NCI-H2081 treated with DMSO at 0.1 percent for 48 hours (cell line): ENCODE measurements at places on chromosomes 7 and 10.

DNA sequence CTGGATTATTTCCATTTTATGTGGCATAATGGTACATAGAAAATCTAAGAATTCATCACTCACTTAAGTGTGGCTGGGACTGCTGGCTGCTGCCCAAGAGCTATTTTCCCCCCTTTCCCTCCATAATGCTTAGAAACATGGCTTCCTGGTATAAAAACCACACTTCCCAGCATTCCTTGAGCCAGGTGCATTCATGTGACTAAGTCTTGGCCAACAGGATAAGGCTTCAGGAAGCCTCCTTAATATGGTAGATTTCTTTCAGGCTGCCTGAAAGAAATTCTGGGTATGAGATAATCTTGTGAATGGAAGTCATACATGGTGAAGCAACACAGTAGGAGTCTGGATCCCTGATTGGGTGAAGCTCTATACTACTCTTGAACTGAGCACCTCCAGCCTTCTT, 178.0 kb downstream of the JAZF1 start:
- no peak for DNase-seq

- DNase-seq, result no peak
Observed at GRCh38 chr7:127890726-127891125, 140.5 kb downstream of the LRRC4 start.

DNA sequence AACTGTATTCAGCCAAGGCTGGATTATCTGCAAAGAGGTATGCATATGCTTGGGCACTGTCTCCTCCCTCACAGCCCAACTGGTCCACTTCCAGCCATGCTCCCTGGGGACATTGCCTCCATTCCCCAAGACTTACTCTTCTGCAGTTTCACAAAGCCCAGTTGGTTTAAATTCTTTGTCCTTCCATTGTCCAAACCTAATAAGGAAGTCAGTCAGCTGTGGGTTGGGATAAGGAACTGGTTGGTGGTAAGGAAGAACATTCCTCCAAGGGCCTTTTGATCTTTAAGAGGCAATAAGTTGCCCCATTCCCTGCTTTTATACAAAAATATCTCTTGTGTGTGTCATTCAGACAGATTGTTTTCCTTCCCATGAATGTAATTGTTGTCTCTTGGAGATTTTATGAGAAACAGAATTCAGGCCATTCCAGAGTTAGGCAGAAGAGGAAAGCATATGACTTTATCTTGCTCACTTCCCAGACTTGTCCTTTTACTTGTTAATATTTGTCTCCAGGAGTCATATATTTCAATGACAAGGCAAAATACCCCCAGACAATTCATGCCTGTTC, 673.7 kb downstream of the SUGCT start:
- DNase-seq, result no peak

DNA sequence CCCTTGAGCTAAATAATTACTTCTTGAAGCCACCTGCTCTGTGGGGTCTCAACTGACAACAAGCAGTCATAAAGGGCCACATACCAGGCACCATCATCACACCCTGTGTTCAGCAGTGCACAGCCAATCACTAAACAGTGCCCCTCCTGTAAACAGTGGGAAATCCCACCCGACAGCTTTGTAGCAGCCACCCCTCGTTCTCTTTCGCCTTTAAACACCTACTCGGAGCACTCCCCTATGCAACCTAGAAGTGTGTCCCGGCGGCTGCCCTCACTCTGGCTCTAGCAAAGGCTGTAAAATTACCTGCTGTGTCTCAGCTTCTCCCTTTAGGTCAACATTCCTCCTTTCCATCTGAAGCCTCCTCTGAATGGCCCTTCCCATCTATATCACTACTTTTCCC, 111.9 kb downstream of the TCERG1L start:
- no peak for DNase-seq

- no peak for DNase-seq
Observed at GRCh38 chr7:125775317-125775716, 845.7 kb upstream of the POT1 start.

DNA sequence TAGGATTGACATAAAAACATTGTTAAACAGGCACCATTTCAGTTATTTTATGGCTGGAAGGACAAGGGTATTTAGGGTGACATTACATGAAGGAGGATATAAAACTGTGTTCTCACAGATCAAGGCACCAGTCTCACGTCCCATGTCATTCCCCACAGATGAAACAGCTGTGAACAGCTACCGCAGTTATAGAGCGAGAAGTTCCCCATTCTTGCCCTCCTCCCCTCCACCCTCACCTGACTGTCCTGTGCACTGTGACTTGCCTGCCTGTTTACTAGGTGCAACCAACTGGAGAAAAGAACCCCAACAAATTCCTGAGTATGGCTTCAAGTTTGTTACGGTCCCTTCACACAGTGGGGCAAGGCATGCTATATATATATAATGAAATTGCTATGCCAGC, 141.6 kb downstream of the SND1 start:
- DNase-seq, result no peak

DNA sequence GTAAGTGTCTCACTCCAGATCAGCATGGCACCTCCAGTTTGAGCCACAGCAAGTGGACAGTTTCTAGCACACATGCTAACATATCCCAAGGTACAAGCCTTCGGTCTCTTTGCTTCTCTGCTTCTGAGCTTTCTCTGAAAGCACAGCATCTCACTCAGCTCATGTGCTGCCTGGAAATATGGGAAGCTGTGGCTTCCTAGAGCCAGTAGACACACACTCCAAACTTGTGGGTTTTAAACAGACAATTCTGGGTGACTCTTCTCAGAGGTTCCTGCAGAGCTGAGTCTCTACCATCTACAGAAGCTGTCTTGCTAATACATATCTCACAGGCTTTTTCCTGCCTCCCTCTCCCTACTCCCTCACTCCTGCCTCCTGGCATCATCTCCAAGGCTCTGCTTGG, 23.9 kb upstream of the TMEM273 start:
- no peak for DNase-seq

DNA sequence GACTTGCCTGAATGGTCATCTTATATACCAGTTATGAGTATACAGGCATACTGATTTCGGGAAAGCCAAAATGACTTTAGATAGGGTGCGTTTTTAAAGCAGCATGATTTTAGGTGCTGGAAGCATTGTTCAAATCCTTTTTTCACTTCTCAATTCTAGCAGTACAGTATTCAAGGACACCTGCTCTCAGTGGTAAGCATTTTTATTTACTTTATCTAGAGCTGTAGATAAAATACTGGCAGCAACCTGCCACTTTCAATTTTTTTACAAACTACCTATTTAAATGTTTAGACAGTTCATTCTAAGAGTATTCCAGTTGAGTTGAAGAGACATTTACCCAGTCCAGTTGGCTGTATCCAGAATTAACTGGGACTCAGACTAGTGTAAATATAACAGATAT, 33.6 kb downstream of the TMEM106B start:
- DNase-seq, result peak; percentile 29

- DNase-seq, result no peak
Observed at GRCh38 chr10:71846816-71847215, 4.2 kb downstream of the PSAP start.

DNA sequence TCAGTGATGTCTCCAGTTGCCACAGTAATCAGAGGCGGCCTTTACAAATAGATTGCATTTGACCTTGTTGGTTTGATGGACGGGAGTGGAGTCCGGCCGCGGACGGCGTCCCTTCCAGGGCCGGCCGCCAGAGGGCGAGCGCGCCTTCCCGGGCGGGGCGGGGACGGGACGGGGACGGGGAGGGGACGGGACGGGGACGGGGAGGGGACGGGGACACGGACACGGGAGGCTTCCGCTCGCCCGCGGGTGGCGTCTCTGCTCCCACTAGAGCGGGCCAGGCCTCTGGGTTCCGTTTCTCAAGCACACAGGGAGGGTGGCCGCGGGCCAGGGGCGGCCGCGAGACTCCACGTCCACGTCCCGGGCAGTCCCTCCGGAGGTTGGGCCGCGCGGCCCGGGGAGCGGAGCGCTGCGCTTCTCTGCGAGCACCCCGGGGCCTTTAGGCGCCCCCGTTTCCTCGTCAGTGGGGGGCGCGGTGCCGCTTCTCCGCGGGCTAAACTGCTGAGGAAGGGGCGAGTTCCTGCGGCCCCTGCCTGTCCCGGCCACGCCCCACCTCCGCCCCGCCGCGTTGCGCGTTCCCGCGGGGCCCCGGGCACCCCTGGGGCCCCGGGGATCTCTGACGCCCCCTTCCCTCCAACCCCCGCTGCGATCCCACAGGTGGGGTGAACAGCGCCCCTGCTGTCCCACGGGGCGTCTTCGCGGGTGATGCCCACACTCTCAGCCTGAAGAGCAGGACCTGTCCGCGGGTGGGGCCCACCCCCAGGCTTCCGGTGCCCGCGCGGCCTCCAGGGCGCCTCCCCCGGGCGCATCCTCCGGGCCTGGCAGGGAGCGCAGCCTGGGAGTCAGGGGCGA, 84.2 kb upstream of the MKI67 start:
- no peak for DNase-seq

GRCh38 chr10:58016614-58017013, 251.1 kb downstream of the IPMK start:
- DNase-seq, result no peak

- no peak for DNase-seq
Observed at GRCh38 chr7:139646566-139646965, 123.1 kb downstream of the CLEC2L start.

- DNase-seq, result no peak
Observed at GRCh38 chr7:124202546-124202945, 169.7 kb upstream of the TMEM229A start.

DNA sequence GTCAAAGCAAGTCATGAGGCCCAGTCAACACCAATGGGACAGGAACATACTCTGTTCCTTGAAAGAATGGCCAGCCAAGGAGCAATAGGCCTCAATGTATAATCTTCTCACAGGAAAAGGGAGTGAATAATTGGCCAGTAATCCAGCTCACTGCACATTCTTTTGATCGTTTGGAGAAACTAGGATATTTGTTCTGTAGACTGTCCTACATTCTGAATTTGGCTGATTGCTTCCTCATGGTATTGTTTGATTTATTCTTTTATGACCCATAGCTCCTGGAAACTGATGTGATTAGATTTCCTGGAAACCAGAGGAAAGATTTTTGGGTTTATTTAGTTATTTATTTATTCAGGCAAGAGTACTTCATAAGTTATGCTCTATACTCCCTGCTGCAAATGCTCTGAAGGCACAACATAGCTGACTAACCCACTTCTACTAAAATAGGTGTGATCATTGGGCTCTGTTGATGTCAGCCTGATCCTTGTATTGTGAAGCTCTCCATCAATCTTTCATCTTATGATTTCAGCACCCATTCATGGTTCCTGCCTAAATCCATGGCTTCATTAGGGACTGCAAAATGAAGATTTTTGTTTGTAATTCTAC, 745.2 kb downstream of the SUGCT start:
- no peak for DNase-seq

GRCh38 chr7:1539181-1539881, 8.8 kb downstream of the MAFK start:
- DNase-seq, result no peak

DNA sequence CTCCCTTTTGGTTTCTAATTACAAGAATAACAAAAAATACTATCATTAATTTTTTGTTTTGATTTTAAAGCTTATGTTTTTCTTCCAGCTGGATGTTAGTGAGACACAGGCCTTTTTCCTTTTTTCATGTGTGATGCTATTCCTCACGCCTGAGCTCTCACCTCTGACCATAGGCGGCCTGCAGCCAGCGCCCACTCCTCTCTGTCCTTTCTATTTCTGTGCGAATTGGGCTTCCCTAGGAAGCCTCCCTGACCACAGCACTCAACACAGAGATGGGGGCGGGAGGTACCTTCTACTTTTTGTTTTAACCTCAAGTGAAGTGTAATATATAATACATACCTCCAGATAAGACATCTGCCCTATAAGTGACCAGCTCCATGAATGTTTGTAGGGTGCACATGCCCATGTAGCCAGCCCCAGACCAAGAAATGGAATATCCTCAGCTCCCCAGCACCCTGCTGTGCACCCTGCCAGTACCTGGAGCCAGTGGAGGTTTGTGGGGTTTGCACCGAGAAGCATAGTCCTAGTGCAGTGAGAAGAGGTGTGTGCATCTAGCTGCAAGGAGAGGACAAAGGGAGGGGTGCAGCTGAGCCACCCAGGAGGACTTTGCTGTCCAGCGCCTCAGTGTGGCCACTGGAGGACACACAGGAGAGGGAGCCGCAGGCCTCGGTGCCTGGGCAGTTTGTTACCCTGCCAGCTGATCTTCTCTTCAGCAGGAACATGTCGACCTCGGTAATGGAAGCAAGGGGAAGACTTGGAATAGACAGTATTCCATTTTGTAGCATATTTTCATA, 38.5 kb downstream of the BNIP3 start:
- no peak for DNase-seq

DNA sequence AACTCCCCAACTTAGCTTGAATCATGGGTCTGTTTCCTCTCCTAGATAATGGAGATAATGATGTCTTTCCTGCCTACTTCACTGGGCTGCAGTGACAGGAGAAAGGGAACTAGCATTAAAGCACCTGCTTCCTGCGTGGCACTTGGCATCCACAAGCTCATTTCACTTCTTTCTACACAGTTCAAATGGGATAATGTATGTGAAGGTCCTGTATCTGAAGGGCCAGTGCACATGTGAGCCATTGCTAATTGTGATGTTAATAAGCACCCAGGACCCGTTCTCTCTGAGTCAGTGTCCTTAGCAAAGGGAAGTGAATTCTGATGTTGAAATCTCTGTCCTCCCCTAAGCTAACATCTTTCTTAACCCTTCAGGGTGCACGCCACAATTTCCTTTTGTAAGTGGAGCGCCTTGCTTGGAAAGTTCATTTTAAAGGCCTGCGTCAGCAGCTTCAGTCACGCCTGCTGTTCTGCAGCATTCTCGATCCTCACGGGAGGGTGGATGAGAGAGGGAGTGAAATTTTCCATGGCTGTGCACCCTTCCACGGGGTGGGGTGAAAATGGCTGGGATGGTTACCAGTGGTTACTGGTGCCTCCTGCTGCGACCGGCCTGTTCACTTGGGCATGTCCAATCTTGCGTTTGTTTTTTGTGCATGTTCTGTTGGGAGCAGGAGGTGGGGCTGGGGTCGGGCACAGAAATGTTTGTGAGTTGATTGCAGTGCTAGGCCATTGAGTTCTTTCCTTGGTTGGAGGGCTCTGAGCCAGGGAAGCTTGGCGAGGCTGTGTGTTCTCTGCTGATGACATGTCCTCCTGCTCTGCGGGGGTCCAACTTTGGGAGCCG, 59.2 kb downstream of the HK1 start:
- DNase-seq, result peak; percentile 27

GRCh38 chr10:13686331-13686752, 99.6 kb downstream of the PRPF18 start:
- no peak for DNase-seq

DNA sequence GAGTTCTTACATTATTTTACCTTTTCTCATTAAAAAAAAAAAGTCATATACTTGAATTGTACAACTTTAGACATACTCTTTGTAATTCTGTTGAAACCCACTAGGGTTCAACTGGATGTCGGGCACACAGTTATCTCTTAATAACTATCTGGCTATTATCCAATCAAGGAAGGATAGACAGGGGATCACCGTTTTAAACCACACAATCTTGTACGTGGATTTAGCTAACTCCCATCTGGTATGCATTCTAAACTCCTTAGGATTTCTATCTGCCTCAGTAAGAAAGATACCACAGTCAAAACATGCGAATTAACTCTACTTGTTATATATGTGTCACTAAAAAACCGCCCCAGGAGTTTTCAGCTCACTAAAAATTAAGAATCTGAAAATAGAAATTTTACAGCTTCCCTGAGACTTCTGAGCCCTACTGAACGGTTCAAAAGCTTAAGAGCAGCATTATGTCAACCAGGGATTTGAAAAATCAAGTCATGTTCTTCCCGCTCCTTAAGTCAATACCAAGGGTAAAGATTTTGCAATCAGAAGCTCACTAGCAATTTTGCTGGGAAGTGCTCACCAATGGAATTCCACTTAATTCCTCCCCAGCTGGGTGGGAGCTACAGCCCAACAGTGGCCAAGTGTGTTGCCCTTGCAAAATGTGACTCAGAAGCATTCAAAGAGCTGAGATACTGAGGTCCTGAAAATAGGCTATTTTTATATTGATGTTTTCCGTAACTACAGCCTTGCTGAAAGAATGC, 267.0 kb downstream of the FRMD4A start:
- DNase-seq, result no peak
